ENCODE measurements at places on chromosomes 5 and 9. TPM values are rescaled to one million over a fixed set of nuclear protein-coding genes. Genes with fewer than 3 reads are reported as not detected.

The PCDHGA8 gene
- not detected for total RNA-seq

The OR1J2 gene
- not detected for total RNA-seq

The CTXN3 gene
- not detected for total RNA-seq

The MEGF10 gene
- total RNA-seq = not detected

The TRIM36 gene
- not detected for total RNA-seq

- no peak overlapping the region for H3K4me3 ChIP-seq
- H3K4me1 ChIP-seq = peaks cover 27% of the 10 kb centered on the region
- H3K27ac ChIP-seq = peak overlapping the region; percentile 33
Observed at GRCh38 chr5:80703747-80704146, 49.0 kb upstream of the DHFR start.

GRCh38 chr5:157283434-157283833, 17.5 kb downstream of the CYFIP2 start:
- H3K4me3 ChIP-seq = peak overlapping the region; percentile 20
- peaks cover 85% of the 10 kb centered on the region for H3K4me1 ChIP-seq
- no peaks in the 10 kb centered on the region for H3K27me3 ChIP-seq
- peaks cover 66% of the 10 kb centered on the region for H3K36me3 ChIP-seq
- peak; percentile 59 for DNase-seq

- H3K27me3 ChIP-seq = peaks cover 21% of the 10 kb centered on the region
- peak overlapping the region; percentile 6 for H3K27ac ChIP-seq
- peaks cover 46% of the 10 kb centered on the region for H3K4me1 ChIP-seq
- peak; percentile 33 for DNase-seq
- H3K4me3 ChIP-seq = no peak overlapping the region
Observed at GRCh38 chr9:22052376-22052945, 43.4 kb upstream of the CDKN2B start.

- H3K4me1 ChIP-seq = no peaks in the 10 kb centered on the region
- H3K36me3 ChIP-seq = no peaks in the 10 kb centered on the region
- H3K27me3 ChIP-seq = peaks cover 2% of the 10 kb centered on the region
- H3K27ac ChIP-seq = no peak overlapping the region
- H3K4me3 ChIP-seq = no peak overlapping the region
Observed at GRCh38 chr5:43750809-43751208, 147.8 kb downstream of the NNT start.

DNA sequence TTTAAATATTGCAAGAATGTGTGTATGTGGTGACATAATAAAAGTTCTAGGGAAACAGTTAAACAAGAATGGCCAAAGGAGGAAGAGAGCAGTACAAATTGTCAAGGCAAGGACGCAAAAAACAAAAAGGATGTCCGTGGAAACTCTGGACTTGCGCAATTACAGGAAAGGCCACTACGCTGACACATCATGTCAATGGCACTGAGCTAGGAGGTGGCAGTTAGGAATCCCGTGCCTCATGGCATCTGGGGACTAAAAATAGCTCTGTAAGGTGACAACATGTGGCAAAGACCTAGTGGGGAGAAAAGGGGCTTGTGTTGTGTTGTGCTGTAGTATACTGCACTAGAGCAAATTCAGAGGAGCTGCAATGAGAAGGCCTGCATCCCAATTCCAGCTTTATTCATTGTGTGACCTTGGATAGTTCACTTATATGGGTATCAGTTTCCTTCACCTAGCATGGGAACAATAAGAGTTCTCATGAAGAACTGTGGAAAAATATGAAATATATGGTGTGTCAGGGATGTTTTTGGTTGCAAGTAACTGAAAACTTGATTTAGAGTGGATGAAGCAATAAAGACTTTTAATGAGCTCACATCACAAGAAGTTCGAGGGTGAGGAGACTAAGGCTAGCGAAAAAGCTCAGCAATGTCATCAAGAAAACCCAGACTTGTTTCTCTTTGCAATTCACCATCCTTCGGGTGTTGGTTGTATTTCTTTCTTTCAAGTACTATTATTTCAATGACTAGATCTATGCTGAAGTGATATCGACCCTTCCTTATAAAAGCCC, 124.1 kb upstream of the STC2 start:
- no peaks in the 10 kb centered on the region for H3K27me3 ChIP-seq
- no peaks in the 10 kb centered on the region for H3K36me3 ChIP-seq
- H3K27ac ChIP-seq = no peak overlapping the region
- no peak for DNase-seq

DNA sequence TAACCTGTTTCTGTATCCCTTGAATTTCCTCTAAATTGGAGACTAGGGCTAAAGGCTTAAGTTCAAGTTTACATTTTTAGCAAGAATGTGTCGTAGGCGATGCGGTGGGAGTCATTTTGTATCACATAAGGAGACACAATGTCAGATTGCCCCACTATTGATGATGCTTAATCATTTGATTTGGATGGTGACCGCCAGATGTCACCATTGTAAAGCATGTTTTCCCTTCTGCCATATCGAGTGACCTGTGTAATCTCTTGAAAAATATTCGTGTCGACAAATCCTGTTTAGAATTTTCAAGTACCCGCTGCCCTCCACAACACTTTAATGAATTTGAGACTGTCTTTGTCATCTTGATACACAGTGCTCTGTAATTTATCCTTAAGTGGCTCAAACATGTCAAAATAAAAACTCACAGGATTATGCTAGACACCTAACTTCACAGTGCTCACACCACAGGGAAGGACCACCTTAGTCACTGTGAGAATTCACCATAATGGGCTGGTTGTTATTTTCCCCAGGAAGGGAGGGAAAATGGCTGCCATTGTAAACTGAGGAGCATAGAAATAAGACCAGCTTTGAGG, 34.5 kb upstream of the SLC46A2 start:
- peaks cover 22% of the 10 kb centered on the region for H3K27me3 ChIP-seq
- H3K4me1 ChIP-seq = no peaks in the 10 kb centered on the region
- no peaks in the 10 kb centered on the region for H3K36me3 ChIP-seq
- DNase-seq = no peak
- no peak overlapping the region for H3K4me3 ChIP-seq

DNA sequence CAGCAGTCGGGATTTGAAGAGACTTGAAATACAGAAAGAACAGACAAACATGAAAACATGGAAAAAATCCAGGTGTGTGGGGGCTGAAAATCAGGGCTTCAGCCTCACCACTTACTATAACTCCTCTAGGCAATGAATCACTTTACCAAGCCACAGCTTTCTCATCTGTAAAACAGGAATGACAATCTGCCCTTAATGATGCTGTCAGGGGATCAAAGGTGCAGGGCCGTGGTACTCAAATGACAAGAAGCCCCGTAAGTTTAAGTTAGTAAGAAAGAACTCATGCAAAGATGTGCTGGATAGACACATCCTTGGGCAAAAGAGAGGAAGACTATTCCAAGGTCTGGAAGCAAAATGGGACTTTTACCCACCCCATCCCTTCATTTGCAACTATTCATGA, 34.7 kb downstream of the FBXW2 start:
- H3K4me1 ChIP-seq = peaks cover 4% of the 10 kb centered on the region
- H3K27ac ChIP-seq = no peak overlapping the region
- H3K36me3 ChIP-seq = peaks cover 15% of the 10 kb centered on the region
- no peaks in the 10 kb centered on the region for H3K27me3 ChIP-seq

- H3K4me1 ChIP-seq = no peaks in the 10 kb centered on the region
- H3K36me3 ChIP-seq = no peaks in the 10 kb centered on the region
- no peak overlapping the region for H3K27ac ChIP-seq
Observed at GRCh38 chr5:20522905-20523482, 535.0 kb upstream of the CDH18 start.

DNA sequence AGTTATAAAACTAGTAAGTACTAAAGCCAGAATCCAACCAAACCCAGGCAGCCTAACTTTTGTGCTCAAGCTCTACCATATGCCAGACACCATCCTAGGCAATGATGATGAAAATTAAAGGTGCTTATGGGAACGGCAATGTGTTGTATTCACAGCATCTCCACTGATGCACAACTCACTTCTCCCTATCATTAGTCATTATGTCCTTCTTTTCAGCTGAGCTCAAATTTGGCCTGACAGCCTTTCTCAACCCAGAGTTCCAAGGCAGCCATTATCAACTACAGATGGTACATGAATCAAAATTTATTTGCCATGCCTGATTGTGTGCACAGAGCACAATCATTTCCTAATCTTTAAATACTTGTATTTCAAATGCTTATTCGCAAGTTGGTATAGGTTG, 121.6 kb upstream of the TNPO1 start:
- H3K27me3 ChIP-seq = peaks cover 34% of the 10 kb centered on the region
- no peaks in the 10 kb centered on the region for H3K4me1 ChIP-seq
- no peaks in the 10 kb centered on the region for H3K36me3 ChIP-seq

DNA sequence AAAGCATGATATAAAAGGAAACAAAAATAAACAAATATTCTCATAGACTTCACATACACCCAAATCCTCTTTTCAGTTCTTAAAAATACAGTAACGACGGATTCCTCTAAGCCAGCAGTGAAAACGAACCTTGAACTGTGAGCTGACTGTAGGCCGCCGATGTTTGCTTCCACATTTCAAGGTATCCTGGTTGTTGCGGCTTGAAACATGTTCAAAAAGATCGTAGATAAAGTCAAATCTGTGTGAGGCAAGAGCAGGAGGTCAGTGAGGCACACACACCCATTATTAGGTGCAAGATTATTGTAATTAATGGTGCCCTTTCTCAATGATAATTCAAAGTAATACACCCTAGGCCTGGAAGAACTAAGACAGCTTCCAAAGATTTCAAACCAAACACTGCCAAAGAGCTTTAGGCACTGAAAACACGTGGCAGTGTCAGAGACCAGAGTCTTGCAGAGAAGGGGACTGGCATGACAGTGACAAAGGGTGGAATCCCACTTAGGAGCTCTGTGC, 141.2 kb upstream of the RETREG1 start:
- H3K4me1 ChIP-seq = peaks cover 9% of the 10 kb centered on the region
- no peak for DNase-seq
- no peaks in the 10 kb centered on the region for H3K27me3 ChIP-seq
- no peak overlapping the region for H3K27ac ChIP-seq

GRCh38 chr9:110876929-110877328, 161.3 kb downstream of the LPAR1 start:
- no peaks in the 10 kb centered on the region for H3K4me1 ChIP-seq
- DNase-seq = no peak
- H3K36me3 ChIP-seq = no peaks in the 10 kb centered on the region
- no peak overlapping the region for H3K4me3 ChIP-seq

GRCh38 chr9:124293718-124294506, 36.2 kb downstream of the NEK6 start:
- no peak overlapping the region for H3K27ac ChIP-seq
- H3K36me3 ChIP-seq = no peaks in the 10 kb centered on the region
- H3K4me3 ChIP-seq = no peak overlapping the region
- peaks cover 39% of the 10 kb centered on the region for H3K4me1 ChIP-seq
- no peaks in the 10 kb centered on the region for H3K27me3 ChIP-seq

DNA sequence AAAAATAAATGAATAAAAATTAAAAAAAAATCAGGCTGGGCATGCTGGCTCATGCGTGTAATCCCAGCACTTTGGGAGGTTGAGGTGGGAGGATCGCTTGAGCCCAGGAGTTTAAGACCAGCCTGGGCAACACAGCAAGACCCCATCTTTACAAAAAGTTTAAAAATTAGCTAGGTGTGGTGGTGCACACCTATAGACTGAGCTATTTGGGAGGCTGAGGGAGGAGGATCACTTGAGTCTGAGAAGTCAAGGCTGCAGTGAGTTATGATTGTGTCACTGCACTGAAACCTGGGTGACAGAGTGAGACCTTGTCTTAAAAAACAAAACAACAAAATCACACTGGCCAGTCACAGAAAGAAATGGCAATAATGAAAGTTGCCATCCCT, 3.4 kb upstream of the CNTRL start:
- no peaks in the 10 kb centered on the region for H3K27me3 ChIP-seq
- DNase-seq = no peak
- peaks cover 15% of the 10 kb centered on the region for H3K36me3 ChIP-seq
- H3K27ac ChIP-seq = peak overlapping the region; percentile 94
- peaks cover 52% of the 10 kb centered on the region for H3K4me1 ChIP-seq

GRCh38 chr5:67187006-67187715, 9.4 kb downstream of the CD180 start:
- H3K27ac ChIP-seq = peak overlapping the region; percentile 44
- no peaks in the 10 kb centered on the region for H3K27me3 ChIP-seq
- no peak overlapping the region for H3K4me3 ChIP-seq
- no peak for DNase-seq
- peaks cover 37% of the 10 kb centered on the region for H3K36me3 ChIP-seq

DNA sequence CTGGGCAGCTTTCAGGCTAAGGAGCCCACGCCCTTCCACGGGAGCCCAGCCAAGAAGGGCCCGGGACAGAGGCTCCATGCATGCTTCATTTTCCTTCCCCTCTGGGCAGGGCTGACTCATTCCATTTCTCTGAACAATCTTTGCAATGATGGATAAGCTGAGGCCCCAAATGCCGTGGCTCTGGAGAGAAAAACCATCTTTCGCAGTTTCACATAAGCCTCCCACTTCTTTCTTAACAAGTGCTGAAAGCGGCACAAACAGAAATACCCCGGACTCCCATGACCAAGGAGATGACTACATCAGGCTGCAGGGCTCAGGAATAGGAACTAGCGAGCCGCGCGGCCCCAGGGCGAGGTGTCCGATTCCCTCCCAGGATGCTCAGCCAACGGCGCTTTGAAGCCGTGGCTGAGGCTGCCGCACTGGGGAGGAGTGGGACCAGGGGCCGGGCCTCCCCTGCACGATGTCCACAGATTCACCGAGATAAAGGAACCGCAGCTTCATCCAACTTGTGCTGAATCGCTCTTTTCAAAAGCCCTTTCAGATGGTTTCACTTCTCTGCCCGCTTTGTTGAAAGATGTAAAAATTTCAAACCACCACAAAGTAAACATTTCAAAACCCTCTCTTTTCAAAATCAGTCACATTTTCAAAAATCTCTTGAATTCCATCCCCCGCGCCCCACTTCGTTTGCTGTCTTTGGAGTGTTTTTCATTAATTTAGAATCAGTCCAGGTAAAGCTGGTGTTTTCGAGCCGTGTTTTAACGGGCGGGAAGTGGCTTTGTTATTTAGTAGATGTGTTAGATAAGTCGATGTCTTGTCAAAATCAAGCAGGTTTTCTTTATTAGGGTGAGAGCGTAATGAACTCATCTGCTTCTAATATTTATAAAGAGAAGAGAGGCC, 96.5 kb upstream of the LMX1B start:
- H3K4me3 ChIP-seq = peak overlapping the region; percentile 78
- peak overlapping the region; percentile 85 for H3K27ac ChIP-seq
- DNase-seq = peak; percentile 68

DNA sequence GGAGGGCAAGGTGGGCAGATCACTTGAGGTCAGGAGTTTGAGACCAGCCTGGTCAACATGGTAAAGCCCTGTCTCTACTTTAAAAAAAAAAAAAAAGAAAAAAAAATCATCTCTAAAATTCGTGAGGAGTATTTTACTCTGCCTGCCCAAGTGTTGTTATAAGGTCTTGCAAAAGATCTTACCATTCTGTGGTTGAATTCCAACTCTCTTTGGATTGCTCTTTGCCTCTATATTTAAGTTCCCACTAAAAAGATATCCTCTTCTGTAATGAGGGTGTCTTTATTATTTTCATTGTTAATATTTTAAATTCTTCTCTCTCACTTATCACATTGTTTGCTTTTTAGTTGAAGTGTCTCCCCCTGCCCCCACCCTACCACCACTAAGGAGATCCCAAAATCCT, 33.4 kb downstream of the CREBRF start:
- H3K27me3 ChIP-seq = no peaks in the 10 kb centered on the region
- H3K4me1 ChIP-seq = no peaks in the 10 kb centered on the region
- peaks cover 27% of the 10 kb centered on the region for H3K36me3 ChIP-seq
- DNase-seq = no peak
- no peak overlapping the region for H3K27ac ChIP-seq

Measured in activated CD4-positive, alpha-beta T cell treated with anti-CD3 and anti-CD28 coated beads, Interleukin-2, amount 10 ng/mL, durations not matched to agents 7 days and 5 days (primary cell).